ENCODE measurements at places on chromosomes 16 and 17.

- no peak for DNase-seq
Measured at GRCh38 chr17:75642182-75642783, 9.0 kb downstream of the SMIM5 start.

- peak; percentile 41 for DNase-seq
Measured at GRCh38 chr17:77280304-77281121, 139.7 kb downstream of the SEC14L1 start.

DNA sequence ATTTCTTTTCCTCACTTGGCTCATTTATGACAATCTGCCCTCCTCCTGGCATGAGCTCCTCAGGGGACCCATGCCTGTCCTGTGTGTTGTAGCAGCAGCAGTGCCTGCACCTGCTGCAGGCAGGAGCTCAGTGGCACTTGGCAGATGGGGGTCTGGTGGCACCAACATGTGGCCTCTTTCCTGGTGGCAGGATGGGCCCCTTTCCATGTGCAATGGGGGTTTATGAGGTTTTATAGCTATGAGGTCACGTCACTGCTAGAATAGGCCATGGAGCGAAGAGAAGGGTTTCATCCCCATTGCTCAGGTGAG lies 7.0 kb downstream of the ADCY7 start:
- no peak for DNase-seq

DNA sequence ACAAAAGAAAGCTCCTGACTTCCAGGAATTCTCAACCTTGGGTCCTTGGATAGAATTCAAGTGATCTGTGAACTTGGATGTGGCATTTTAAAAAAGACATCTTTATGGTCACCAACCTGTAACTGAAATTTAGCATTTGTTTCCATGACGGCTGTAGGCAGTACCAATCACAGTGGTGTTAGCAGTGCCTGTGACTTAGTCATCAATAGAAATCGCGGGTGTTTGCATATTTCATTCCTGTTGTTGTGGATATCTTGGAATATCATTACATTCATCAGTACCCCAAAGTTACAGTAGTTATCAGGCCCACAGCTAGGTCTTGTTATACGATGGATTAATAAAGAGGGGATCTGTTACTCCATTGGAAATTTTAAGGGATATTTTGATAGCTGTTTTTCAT lies 81.6 kb downstream of the CMIP start:
- no peak for DNase-seq

DNA sequence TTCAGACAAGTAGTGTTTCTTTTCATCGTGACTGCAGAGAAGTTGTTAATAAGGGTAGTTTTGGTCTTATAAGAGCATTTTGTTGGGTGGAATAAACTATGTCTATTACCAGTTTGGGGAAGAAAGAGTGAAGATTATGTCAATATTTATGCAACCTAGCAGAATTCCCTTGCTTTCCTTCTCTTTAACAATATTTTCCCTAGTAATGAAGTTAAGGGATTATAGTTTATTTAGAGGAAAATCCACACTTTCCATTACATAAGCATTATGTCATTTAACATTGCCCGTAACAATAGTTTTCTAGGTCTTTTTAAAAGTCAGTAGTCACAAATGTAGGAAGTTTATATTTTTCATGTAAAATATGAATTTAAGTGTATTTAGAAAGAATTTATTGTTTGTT lies 2.5 kb upstream of the MAF start:
- DNase-seq: no peak

DNA sequence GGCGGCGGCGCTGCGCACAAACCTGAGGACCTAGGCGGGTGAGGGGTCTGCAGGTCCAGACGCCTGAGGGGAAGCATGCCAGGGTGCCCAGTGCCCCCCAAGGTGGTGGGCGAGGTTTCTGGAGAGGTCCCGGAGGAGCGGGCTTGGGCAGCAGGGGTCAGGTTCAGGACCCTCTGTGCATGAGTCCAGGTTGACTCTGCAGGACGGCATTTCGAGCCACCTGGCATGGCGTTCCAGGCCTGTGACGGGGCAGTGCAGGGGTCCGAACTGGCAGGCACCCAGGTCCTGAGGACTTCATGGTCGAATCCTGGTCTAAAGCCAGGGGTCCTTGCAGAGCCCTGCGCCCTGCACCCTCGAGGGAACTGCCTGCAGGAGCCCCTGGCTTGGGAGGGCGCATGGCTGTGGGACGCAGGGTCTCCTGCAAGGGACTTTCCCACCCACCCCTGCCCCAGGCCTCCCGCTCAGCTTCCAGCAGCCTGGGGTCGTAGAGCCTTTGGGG lies 3.5 kb downstream of the SLC16A3 start:
- DNase-seq: no peak

DNA sequence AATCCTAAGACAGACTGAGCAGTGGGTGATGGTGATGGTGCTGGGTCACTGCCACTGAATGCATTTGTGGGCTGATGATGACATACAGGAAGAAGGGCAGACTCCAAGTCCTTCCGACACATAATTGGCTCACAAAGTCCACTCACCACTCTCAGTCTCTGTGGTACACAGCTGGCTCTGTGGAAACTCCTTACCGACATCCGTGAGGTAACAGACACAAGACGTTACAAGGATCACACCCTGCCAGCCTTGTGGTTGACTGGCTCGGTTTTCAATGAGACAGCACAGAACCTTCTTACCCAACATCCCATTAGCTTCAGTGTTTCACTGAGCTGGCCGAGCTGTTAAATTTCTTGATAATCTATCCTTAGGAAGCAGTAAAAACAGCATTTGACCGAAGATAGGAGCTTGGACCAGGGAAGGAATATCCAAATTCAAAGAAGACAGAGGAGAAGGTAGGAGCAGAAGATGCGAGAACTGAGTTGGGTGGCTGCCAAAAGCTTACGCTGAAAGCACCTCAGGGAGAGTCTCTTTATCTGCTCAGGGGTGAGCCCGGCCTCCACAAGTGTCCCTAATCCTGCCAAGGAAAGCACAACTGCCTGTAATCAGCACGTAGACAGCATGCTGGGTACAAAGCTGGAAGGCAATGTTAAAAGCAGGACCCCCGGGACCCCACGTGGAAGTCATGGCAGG lies 5.5 kb upstream of the MXRA7 start:
- DNase-seq: peak; percentile 69

DNA sequence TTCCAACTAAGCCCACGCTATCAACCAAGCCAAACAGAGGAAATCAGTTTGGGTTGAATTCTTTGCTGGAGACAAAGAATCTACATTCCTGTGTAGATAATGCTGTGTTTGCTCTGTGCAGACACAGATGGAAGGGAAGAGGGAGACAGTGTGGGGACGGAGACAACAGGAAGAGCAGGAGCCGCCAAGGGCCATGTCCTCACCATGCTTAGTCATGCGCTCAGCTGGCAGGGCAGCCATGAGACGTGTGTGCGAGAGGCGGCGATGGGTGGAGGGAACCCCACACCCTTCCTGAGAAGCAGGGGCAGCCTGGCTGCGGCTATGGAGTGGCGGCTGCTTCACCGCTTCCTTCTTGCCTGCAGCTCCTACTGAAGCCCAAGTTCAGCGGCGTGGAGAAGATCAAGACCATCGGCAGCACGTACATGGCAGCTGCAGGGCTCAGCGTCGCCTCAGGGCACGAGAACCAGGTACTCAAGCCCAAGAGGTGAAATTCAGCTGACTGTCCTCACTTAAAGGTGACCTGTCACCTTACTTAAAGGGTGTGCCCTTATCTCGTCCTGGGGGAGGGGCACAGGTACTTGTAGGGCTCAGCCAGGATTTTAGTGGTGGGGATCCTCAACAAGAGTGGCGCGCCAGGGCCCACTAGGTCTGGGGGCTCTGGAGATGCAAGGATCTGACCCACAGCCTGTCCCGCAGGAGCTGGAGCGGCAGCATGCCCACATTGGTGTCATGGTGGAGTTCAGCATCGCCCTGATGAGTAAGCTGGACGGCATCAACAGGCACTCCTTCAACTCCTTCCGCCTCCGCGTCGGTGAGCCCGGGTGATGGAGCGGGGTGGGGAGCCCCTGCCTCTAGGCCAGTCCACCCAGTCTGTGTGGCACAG lies 47.5 kb downstream of the ADCY7 start:
- peak; percentile 51 for DNase-seq

- no peak for DNase-seq
Measured at GRCh38 chr17:43979671-43980070, 24.8 kb upstream of the NAGS start.

GRCh38 chr16:85556456-85557082 lies 56.6 kb upstream of the GSE1 start:
- DNase-seq: peak; percentile 73

GRCh38 chr16:71249399-71249798 lies 18.9 kb upstream of the HYDIN start:
- no peak for DNase-seq

- no peak for DNase-seq
Measured at GRCh38 chr17:38658741-38659345, 15.9 kb downstream of the EPOP start.

DNA sequence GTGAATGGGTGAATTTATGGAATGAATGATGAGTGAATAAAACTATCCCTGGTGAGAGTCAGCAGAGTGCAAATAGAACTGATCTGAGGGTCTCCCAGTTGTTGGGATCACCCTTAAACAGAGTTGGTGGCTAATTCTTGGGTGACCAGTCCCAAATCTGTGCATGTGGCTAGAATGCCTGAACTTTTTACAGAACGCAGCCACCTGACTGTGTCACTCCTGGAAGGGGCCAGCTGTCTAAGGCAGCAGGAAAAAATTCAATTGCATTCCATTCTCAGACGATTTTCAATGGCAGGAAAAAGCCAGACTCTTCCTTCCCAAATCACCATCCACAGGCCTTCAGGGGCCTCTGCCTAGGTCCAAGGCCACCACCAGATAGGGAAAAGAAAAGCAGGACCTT lies 43.5 kb downstream of the BEAN1 start:
- no peak for DNase-seq

DNA sequence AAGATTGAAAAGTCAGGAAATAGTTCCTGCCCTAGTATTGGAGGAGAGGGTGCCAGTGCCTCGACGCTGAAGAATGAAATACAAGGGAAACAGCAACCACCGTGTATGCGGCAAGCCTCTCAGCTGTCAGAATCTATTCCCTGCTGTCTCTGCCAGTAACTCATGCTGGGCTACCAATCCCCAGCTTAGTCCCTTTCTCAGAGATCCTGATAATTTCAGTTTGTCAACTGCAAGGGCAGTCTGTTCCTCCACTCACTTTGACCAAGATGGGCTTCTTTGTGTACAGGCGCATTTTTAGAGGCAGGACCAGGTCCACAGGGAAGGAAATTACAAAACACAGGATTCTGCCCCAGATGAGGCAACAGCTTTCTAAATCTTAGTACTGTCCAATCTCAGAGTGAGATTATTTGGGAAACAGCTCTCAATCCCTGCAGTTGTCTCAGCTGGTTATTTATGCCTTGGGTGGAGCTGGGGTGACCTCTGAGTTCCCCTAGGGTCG lies 1.3 kb downstream of the NQO1 start:
- no peak for DNase-seq

GRCh38 chr17:31404028-31404949 lies 12.8 kb downstream of the RAB11FIP4 start:
- no peak for DNase-seq
